Stimulated activated CD8-positive, alpha-beta memory T cell treated with anti-CD3 and anti-CD28 coated beads, Interleukin-4, amount 100 ng/mL, for 48 hours (primary cell): ENCODE measurements at places on chromosomes 16 and 17.

- DNase-seq, result no peak
Measured at GRCh38 chr16:26952411-26952810, 114.3 kb upstream of the C16orf82 start.

GRCh38 chr16:200388-200787 lies 20.1 kb downstream of the HBQ1 start:
- no peak for DNase-seq

DNA sequence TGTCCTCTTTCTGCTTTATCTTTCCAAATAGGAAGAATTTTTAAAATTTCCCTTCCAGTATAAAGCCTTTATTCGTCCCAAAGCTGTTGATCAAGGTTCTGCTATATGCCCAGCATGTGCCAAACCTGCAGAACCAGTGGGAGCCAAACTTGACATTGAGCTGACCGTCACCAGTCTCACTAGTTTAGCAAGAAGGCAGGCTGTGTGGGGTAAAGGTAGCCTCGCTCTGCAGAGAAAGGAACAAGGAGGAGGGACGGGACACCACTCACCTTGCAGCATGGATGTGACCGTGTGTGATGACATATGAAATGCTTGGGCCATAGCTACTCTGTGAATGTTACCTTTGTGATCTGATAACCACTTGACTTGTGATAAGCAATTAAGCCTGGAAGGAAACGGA lies 392.2 kb downstream of the CPPED1 start:
- DNase-seq, result no peak

GRCh38 chr17:81279278-81280275 lies 15.5 kb downstream of the SLC38A10 start:
- no peak for DNase-seq

DNA sequence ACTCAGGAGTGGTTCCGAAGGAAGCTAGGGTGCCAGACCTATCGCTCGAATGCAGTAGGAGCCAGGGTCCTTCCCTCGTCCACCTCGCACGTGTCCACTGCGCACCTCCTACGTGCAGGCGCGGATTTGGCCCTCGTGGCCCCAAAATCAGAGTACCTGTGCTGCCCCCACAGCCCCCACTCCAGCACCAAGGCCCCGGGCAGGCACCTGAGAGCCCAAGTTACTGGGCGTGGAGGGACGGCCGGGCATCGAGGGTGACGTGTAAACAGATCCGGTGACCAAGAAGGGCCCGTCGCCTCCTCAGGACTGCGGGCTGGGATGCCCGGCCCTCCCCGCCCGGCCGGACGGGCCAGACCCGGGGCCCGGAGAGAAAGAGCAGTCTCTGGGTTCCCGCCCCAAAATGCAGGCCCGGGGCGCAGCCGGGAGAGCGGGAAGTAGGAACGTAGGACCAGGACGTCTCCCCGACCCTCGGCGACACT lies 492 bp downstream of the SLC25A39 start:
- DNase-seq, result no peak

GRCh38 chr16:55817236-55817912 lies 15.5 kb downstream of the CES1 start:
- no peak for DNase-seq

GRCh38 chr17:65064452-65065019 lies 8.0 kb upstream of the GNA13 start:
- DNase-seq, result no peak

- DNase-seq, result no peak
Measured at GRCh38 chr16:88869673-88869980, 3.2 kb upstream of the PABPN1L start.

- DNase-seq, result no peak
Measured at GRCh38 chr16:3650631-3651265, 3.7 kb upstream of the DNASE1 start.

GRCh38 chr17:43014649-43015542 lies 7.3 kb downstream of the VAT1 start:
- DNase-seq, result no peak

DNA sequence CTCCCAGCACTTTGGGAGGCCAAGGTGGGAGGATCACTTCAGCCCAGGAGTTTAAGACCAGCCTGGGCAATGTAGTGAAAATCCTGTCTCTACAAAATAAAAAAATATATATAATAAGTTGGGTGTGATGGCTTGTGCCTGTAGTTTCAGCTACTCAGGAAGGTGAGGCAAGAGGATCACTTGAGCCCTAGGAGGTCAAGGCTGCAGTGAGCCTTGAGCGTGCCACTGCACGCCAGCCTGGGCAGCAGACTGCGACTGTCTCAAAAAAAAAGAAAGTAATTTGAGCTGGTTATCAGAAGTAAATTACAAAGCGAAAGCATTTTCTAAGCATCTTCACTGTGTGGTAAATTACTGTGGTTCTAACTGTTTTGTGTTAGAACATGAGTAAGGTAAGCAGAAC lies 66.2 kb downstream of the NQO1 start:
- no peak for DNase-seq

- DNase-seq, result no peak
Measured at GRCh38 chr17:8421571-8421970, 14.1 kb upstream of the NDEL1 start.

- DNase-seq, result no peak
Measured at GRCh38 chr17:82330322-82331239, 3.0 kb downstream of the SECTM1 start.

GRCh38 chr17:72163474-72163873 lies 42.7 kb downstream of the SOX9 start:
- DNase-seq, result no peak

- no peak for DNase-seq
Measured at GRCh38 chr17:49955157-49955556, 13.8 kb upstream of the DLX4 start.

DNA sequence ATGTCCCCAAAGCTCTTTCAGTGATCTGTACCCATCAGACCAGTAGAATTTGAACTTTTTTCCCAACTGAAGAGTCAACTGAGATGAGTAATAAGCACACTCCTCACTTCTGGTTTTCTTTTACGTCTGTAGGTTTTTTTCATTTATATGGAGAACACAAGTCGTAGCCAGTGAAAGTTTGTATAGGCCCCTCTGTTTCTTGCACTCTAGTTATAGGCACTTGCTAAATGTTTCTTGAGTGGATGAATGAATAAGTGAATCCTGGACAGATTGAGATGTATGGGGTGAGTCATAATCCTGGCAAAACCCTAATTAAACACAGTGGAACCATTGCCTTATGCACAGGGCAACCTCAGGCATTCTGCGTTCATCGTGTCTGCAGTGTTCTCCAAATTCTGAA lies 193.7 kb upstream of the TBX2 start:
- DNase-seq, result no peak

GRCh38 chr16:2244301-2244700 lies 7.1 kb downstream of the ECI1 start:
- no peak for DNase-seq

- no peak for DNase-seq
Measured at GRCh38 chr17:81091774-81092517, 57.0 kb downstream of the BAIAP2 start.

DNA sequence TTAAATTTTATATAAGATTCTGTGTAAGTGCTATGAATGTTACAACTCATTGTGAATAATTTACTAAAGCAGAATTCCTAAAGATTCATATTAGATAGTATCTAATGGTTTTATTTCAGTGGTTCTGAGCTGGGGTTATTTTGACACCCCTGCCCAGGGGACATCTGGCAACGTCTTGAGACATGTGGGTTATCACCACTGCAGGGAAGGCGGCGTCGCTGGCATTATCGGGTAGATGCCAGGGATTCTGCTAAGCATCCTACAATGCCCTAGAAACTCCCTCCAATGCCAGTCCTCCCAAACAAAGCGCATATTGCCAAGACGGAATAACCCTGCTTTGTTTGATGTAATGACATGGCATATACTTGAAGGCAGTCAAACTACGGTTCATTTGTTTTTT lies 372.3 kb upstream of the ZFHX3 start:
- no peak for DNase-seq

GRCh38 chr17:80732268-80732667 lies 187.6 kb downstream of the RPTOR start:
- no peak for DNase-seq

- DNase-seq, result peak; percentile 60
Measured at GRCh38 chr16:75011634-75012307, 12.9 kb downstream of the ZNRF1 start.

GRCh38 chr16:79185711-79186110 lies 414.8 kb downstream of the MAF start:
- DNase-seq, result no peak

GRCh38 chr17:20200016-20200795 lies 191.0 kb downstream of the SPECC1 start:
- DNase-seq, result no peak

DNA sequence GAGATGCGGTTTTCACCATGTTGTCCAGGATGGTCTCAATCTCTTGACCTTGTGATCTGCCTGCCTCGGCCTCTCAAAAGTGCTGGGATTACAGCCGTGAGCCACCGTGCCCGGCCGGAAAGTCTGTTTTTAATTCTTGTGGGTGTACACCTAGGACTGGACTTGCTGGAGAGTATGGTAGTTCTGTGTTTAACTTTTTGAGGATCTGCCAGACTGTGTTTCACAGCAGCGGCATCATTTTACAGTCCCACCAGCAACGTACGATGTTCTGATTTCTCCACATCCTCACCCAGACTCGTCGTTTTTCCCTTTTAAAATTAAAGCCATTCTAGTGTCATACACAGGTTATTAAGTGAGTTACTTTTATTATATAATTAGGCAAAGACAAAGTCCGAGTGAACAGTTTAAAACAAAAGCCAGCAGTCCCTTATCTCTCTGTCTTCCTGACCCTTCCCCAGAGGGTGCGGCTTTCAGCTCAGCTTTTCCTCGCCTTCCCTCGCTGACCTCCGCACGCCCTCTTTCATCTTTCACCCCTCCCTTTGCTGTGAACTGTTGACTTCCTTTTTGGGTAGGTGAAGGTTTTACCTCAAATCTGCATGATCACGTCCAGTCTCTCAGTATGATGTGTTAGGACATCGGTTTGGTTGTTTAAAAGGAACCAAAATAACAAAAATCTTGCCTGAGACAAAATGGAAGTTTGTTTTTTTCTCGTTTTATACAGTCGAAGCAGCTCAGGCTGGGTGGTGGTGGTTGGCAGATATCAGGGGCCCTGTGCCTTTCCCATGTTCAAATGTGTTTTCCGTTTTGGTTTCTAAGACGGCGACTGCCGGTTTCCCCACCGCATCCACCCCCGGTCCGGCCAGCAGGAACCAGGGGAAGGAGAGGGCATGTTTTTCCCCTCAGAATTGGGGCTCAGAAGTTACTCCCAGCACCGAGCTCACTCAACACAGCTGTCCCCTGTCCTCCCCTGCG lies 18.0 kb downstream of the FAM234A start:
- DNase-seq, result peak; percentile 50
